Left ventricle myocardium inferior (tissue), 1 donor: ENCODE measurements at places on chromosomes 2 and 18.

DNA sequence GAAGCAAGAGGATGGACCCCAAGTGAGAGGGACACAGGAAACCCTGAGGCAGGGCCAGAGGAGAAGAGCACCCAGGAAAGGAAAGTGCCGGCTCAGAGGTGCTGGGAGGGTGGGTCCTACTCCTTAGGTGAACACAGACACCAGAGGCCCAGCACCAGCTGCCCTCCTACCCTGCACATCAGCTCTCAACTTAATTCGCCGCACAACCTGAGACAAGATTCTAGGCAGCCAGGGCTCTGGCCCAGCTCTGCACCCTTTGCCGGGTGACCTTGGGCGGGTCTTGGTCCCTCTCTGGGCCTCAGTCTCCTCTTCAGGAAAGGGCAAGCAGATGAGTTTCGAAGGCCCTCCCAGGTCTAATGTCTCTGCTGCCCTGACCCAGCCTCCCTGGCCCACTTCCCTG is 28.1 kb downstream of the ZFP36L2 start:
- no peak for DNase-seq

GRCh38 chr2:119293254-119293653 is 69.6 kb downstream of the STEAP3 start:
- no peak for DNase-seq

DNA sequence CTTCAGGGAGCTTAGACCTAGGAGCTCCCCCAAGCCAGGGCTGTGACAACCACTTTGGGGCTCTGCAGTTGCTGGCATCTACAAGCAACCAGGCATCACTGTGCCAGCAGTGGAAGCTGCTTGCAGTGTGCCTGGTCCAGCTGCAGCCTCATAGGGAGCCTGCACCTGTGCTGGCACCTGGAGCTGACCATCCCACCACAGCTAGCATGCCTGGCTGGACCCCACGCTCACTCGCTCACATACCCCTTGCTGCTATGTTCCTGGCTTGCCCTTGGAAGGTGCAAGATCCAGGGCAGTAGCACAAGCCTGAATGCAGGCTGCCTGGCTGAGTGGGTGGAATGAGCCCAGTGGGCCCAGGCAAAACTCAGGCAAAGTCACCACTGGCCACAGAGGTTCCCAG is 82.5 kb downstream of the ZNF804A start:
- DNase-seq, result no peak

GRCh38 chr2:60023256-60023985 is 530.0 kb downstream of the BCL11A start:
- no peak for DNase-seq

DNA sequence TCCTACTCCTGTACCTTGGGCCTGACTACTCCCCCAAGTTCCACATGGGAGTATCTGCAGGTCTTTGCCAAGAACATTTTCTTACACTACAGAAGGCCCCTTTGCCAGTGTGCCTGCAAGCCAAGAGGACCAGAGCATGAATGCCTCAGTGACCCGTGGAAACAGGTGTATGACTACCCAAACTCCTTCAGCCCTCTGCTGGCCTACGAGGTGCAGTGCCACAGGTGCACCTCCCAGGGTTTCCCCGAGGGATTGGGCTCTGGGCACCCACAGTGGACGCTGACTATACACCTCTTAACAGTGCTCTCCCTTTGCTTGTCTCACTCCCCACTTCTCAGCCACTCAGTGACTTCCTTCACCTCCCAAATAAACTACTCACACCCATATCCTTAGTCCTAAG is 91.4 kb downstream of the COL6A3 start:
- DNase-seq, result no peak

DNA sequence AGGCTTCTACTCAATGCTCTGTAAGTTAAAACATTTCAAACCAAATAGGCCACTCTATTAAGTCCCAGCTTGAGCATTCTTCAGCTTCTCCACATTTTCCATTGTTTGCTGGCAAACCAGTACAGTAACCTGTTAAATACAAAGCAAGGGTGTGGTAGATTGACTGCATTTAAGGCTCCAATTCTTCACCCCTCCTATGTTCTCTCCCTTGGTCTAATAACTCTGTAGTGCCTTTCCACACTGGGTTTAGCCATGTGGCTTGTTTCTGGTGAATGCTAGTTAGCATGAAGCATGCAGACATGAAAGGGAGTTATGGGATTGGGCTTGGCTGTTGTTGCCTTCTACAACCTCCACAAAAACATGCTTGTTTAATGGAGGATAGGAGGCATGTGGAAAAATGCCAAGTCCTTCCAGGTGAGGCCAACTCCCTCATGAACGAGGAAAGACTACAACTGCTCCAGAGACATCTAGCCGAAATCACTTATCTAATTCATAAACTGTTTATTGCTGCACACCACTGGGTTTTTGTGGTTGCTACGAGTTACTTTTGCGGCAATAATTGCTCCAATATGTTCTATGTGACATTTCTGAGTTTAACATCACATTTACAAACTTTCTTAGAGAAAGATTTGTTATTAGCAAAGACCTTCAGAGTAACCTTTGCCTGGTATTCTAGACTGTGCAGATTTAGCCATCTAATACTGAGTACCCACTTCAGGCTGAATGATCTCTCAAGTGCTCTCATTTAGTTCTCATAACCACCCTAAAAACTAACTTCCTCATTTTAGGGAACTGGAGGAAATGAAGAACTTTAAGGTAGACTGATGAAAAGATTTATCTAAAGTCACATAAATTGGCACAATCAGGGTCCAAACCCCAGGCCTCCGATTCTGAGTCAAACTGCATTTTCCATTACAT is 104.0 kb downstream of the SMAD2 start:
- no peak for DNase-seq

- no peak for DNase-seq
Measured at GRCh38 chr2:78941751-78942150, 83.8 kb upstream of the REG3G start.

GRCh38 chr2:86673986-86674670 is 46.0 kb upstream of the RMND5A start:
- DNase-seq, result no peak

- DNase-seq, result no peak
Measured at GRCh38 chr2:223981241-223981640, 24.0 kb downstream of the MRPL44 start.

DNA sequence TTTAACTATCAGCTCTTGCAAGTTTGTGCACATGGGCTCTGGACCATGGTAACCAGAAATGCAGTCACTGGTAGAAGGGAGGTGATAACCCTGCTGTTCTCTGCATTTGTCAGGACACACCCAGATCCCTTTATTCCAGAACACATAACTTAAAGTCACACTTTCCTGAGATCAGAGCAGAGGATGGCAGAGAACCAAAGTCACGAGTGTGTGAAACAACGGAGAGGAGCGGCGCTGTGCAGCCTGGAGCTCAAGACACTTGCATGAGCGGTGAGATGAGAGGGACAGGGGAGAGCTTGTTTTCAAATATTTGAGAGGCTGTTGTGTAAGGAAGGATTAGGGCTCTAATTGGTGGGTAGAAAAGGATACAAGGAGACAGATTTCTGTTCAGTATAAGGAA is 43.3 kb upstream of the AAK1 start:
- DNase-seq, result no peak

- no peak for DNase-seq
Measured at GRCh38 chr2:137467246-137467862, 496.9 kb upstream of the HNMT start.

DNA sequence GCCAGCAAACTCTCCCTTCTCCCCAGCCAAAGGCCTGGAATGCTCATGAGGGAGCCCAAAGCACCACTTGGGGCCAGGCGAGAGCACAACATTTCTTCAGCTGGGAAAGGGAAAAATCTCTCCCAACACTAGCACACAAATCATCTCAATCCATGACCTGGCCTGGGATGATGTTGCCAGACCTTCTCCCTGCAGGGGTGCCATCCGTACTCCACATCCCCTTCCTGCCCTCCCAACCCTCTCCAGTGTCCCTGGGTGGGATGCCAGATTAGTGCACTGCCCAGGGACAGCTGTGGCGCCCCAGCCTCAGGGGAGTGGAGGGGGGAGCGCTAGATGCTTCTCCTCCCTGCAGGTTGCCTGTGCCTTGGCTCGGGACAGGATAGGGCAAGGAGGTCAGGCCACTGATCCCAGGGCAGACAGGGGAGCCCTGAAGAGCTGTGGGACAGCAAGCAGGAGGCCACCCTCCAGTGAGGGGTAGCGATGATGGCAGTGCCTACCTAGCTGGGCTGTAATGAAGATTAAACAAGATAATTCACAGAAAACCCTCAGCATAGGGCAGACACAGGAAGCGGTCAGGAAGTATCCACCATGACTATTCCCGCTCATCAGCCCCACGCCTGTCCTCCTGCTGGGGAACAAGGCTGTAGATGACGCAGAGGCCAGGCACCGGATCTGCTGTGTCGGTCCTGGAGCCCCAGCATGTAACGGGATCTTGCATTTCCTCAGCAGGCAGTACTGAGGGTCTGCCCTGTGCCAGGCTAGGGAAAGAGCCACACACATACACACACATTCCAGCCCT is 31.1 kb downstream of the SERTAD2 start:
- no peak for DNase-seq

DNA sequence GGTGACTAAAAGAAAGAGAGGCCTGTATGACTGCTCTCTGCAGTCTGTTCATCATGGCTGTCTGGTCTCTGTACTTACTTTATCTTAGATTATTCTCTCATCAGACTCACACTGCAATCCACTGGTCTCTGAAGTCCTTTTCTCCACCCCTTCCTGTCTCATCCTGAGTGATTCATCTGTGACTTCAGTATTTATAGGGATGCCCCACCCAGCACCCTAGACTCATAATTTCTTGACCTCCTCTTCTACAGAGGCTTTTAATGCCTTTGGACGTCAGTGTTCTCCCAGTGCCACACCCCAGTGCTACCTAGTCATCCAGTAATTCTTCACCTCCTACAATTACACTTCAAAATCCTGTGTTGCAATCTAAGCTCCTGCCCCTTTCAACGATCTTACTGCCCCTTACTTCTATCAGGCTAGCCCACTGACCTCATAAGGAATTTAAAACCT is 14.9 kb upstream of the ITPRID2 start:
- DNase-seq, result no peak

DNA sequence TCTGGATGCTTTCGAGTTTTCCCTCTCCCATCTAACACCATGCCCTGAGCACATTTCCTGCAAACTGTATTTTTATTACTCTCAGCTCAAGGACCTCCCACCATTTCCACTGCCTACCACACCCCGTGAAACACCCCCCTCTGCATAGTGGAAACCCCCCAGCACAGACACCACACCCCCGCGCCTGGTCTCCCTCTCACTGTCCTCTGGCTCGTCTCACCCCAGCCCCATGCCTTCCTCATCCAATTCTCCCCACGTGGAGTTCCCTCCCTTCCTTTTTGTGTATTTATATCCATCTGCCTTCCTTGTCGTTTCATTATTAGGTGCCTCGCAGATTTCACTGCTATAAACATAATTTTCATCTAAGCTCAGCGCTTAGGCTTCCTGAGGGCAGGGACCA is 307.5 kb downstream of the CELF4 start:
- no peak for DNase-seq

GRCh38 chr2:42336361-42336965 is 24.6 kb downstream of the COX7A2L start:
- no peak for DNase-seq

DNA sequence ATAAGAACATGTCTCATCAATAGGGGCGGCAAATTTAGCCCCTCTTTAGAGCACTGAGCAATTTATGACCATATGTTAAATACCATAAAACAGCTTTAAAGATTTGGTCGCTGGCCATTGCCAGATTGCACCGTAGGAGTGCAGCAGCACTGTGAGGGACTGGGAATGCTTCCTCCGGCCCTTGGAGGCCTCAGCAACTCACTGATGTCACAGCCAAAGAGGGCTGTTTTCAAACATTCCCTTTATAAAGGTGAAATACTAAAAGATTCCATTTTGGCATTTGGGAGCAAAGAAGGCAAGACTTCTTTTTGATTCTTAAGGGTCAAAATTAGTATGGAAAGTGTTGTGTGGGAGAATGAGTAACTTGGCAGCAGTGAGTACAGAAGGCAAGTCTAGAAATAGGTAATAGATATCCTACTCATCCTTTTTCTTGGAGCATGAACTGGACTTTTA is 63.7 kb downstream of the BABAM2 start:
- DNase-seq, result no peak

DNA sequence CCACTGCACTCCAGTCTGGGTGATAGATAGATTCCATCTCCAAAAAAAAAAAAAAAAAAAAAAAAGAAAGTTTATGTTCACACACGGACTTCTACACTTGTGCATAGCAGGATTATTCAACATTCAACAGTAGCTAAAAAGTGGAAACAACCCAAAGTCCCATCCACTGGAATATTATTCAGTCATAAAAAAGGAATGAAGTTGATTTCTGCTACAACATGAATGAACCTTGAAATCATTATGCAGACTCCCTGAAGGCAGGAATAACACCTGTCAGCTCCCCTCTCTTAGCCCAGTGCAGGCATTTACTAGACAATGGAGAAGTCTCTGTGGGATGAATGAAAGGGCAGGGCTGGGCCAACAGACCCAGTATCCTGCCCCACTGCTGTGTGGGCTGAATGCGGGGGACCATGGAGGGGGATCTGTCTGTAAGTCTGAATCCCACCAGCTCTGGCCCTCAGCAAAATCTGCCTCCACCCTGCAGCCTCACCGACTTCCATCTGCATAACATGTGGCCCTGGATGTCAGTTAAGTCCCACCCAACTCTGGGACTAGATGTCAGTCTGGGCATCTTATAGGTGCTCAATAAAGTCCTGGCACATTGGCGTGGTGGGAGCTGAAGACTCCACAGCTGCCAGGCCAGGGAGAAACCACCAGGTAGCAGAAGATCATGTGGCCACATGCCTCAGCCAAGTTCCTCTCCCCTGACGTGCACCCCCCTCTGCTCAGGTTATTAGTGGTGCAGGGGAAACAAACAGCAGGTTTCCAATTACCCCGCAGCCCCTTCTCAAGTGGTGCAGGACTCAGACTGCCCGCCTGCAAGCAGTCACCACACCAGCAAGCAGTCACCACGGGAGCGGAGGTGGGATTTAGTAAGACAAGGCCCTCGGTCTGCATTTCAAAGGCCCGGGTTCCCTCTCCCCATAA is 8.9 kb downstream of the ZFP36L2 start:
- DNase-seq, result no peak
